ENCODE measurements at places on chromosomes 1 and 21.

DNA sequence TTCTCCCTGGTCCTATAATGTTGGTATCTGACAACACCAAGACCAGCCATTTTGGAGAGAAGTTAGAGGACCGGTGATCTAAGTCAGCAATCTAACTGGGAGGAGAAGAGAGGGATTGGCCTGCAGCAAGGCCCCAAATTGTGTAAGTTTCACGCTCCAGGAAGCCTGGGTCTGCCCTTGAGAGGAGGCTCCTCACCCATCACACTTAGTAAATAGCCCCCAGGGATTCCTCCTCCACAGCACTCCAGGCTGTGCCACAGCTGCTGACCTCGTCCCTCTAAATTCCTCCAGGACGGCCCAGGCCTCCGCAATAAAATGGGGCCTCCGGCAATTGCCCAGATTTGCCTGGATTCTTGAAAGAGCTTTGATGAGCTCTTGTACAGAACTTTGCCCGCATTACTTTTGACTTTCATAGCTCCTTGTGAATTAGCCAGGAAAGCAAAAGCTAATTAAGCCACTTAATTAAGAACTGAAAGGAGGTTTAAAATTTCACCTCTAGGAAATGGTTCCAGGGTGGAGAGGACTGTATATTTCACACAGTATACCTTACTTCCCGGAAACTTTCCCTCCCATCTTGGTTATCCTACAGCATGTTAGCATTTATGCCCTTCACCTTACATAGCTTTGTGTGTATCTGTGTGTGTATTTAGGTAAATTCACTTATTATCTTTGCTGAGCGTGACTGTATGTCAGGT lies 90.5 kb downstream of the LAMC2 start:
- H3K4me3 ChIP-seq, result no peak overlapping the region
- no peaks in the 10 kb centered on the region for H3K36me3 ChIP-seq
- no peak overlapping the region for H3K27ac ChIP-seq
- peaks cover 63% of the 10 kb centered on the region for H3K4me1 ChIP-seq

GRCh38 chr1:218454700-218455282 lies 109.7 kb downstream of the TGFB2 start:
- no peaks in the 10 kb centered on the region for H3K36me3 ChIP-seq
- H3K27me3 ChIP-seq, result no peaks in the 10 kb centered on the region
- no peak overlapping the region for H3K27ac ChIP-seq
- no peak overlapping the region for H3K4me3 ChIP-seq
- DNase-seq, result no peak

GRCh38 chr1:47198214-47198613 lies 8.4 kb upstream of the PDZK1IP1 start:
- no peak for DNase-seq
- H3K4me3 ChIP-seq, result no peak overlapping the region
- no peaks in the 10 kb centered on the region for H3K36me3 ChIP-seq
- no peak overlapping the region for H3K27ac ChIP-seq
- no peaks in the 10 kb centered on the region for H3K27me3 ChIP-seq

- H3K27me3 ChIP-seq, result no peaks in the 10 kb centered on the region
- H3K27ac ChIP-seq, result no peak overlapping the region
- H3K4me3 ChIP-seq, result no peak overlapping the region
- no peaks in the 10 kb centered on the region for H3K36me3 ChIP-seq
- DNase-seq, result no peak
These were observed 73.6 kb upstream of the CDC42BPA start for GRCh38 chr1:227391879-227392278.
